Nasal cavity respiratory epithelium epithelial cell of viscerocranial mucosa (primary cell): ENCODE measurements at places on chromosomes 1 and 21. TPM values are rescaled to one million over a fixed set of nuclear protein-coding genes. Genes with fewer than 3 reads are reported as not detected.

FCRL6 gene
- total RNA-seq, result not detected in 2 replicates

LINGO4 gene
- not detected in 2 replicates for total RNA-seq

S100A7 gene
- total RNA-seq, result 0.64 and 2.1 TPM in 2 replicates

NBPF10 gene
- 1.7 and 6.1 TPM in 2 replicates for total RNA-seq

F5 gene
- 0.28 TPM in 1 of 2 replicates, not detected in the other for total RNA-seq

FCRL2 gene
- not detected in 2 replicates for total RNA-seq

CCDC27 gene
- total RNA-seq, result not detected in 2 replicates

SPATA46 gene
- total RNA-seq, result not detected in 2 replicates

UMODL1 gene
- 0.07 TPM in 1 of 2 replicates, not detected in the other for total RNA-seq

SIPA1L2 gene
- total RNA-seq, result 38.6 and 48.6 TPM in 2 replicates

PLA2G2C gene
- not detected in 2 replicates for total RNA-seq

GDAP2 gene
- total RNA-seq, result 29.0 and 45.5 TPM in 2 replicates

FNDC5 gene
- under 0.01 TPM in 1 of 2 replicates, not detected in the other for total RNA-seq

NHLH1 gene
- total RNA-seq, result 0.07 TPM in 1 of 2 replicates, not detected in the other

KCNN3 gene
- total RNA-seq, result not detected in 2 replicates

TMPRSS15 gene
- total RNA-seq, result not detected in 2 replicates

ITLN1 gene
- not detected in 2 replicates for total RNA-seq

PBX1 gene
- 1.0 and 18.7 TPM in 2 replicates for total RNA-seq

SLC9C2 gene
- under 0.01 TPM in 1 of 2 replicates, not detected in the other for total RNA-seq
